HFFc6 (cell line): ENCODE measurements at places on chromosomes 2 and 18. TPM values are rescaled to one million over a fixed set of nuclear protein-coding genes. Genes with fewer than 3 reads are reported as not detected.

DNA sequence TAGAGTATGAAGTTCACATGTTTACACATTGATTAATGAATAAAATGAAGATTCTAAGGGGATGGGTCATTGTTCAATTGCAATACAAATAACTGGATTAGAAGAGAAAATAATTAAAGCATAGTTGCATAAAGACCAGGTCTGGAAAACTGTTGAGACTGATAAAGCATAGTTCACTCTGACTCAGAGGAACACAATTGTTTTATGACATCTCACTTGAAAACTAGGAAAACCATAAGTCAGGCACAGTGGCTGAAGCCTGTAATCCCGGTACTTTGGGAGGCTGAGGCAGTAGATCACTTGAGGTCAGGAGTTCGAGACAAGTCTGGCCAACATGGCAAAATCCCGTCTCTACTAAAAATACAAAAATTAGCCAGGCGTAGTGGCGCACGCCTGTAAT lies 46.7 kb downstream of the PLA2R1 start:
- H3K4me3 ChIP-seq, result no peak overlapping the region
- H3K27ac ChIP-seq, result no peak overlapping the region
- peaks cover 17% of the 10 kb centered on the region for H3K4me1 ChIP-seq
- peak; percentile 10 for DNase-seq

GRCh38 chr2:25490217-25490616 lies 148.5 kb upstream of the DNMT3A start:
- H3K27me3 ChIP-seq, result no peaks in the 10 kb centered on the region; the same call in 1 of the 2 replicates
- H3K27ac ChIP-seq, result no peak overlapping the region
- no peak for DNase-seq

- no peak overlapping the region for H3K27ac ChIP-seq
- no peak overlapping the region for H3K4me3 ChIP-seq
- H3K27me3 ChIP-seq, result peaks cover 15% of the 10 kb centered on the region
- no peak for DNase-seq
- H3K36me3 ChIP-seq, result no peaks in the 10 kb centered on the region
These were observed 156.7 kb downstream of the TPO start for GRCh38 chr2:1569879-1570450.

The ITGA4 gene
- total RNA-seq, result 19.9 and 29.7 TPM in 2 replicates

The KCNG2 gene
- not detected in 3 replicates for total RNA-seq

- H3K4me1 ChIP-seq, result no peaks in the 10 kb centered on the region
- no peak for DNase-seq
- no peak overlapping the region for H3K27ac ChIP-seq
These were observed 55.1 kb upstream of the SIX3 start for GRCh38 chr2:44886414-44886813.

The SERPINB12 gene
- not detected in 3 replicates for total RNA-seq

DNA sequence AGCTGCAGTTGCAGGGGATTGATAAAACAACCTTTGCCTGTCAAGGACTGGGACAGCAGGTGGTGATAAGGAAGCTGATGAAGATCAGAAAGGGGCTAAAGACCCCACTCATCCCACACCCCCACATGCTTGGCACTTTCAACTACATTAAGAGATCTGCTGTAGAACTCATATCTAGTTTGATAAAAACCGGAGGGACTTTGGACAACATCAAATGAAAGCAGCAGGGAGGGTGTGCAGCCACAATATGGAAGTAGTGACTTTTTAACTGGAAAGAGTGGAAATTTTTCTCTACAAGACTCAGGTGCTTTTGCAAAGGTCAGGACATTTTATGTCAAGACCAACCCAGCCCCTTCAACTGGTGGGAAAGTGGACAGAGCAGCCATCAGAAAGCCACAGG lies 56.8 kb downstream of the TBC1D8 start:
- H3K36me3 ChIP-seq, result peaks cover 12% of the 10 kb centered on the region
- H3K4me3 ChIP-seq, result no peak overlapping the region
- peaks cover 7% of the 10 kb centered on the region for H3K4me1 ChIP-seq
- H3K27ac ChIP-seq, result no peak overlapping the region

- no peak overlapping the region for H3K27ac ChIP-seq
- no peak overlapping the region for H3K4me3 ChIP-seq
- no peak for DNase-seq
- no peaks in the 10 kb centered on the region for H3K27me3 ChIP-seq
These were observed 646.9 kb upstream of the ACVR2A start for GRCh38 chr2:147197754-147198483.

The KIDINS220 gene
- total RNA-seq, result 37.5 to 42.2 TPM (median 37.5 TPM) in 3 replicates

GRCh38 chr18:75130591-75131328 lies 78.2 kb downstream of the PTGR3 start:
- H3K4me3 ChIP-seq, result peak overlapping the region; percentile 64
- no peak overlapping the region for H3K27ac ChIP-seq
- no peak for DNase-seq
- H3K27me3 ChIP-seq, result peaks cover 12% of the 10 kb centered on the region

- H3K27me3 ChIP-seq, result peaks cover 2% of the 10 kb centered on the region
- no peaks in the 10 kb centered on the region; the same call in 1 of the 2 replicates for H3K36me3 ChIP-seq
- no peak overlapping the region for H3K4me3 ChIP-seq
- no peaks in the 10 kb centered on the region for H3K4me1 ChIP-seq
- H3K27ac ChIP-seq, result no peak overlapping the region
These were observed 26.4 kb upstream of the ZNF532 start for GRCh38 chr18:58838165-58838860.

DNA sequence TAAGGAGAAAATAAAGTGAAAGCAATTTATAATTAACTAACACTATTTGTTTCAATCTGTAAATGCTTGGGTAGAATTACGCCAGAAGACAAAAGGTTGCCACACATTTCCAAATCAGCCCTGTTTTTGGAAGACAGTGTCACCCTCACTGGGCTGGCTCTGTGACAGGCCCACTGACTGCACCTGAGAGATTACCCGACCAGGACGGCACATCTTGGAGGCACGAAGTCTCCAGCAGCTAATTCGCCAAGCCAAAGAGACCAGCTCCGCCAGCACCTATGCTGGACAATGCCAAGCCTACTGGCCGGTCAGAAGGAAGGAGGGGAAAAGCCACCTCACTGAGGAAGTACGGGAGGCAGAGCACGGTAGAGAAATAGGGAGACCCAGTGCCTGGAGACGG lies 61.9 kb downstream of the CYB5A start:
- no peak overlapping the region for H3K4me3 ChIP-seq
- no peak overlapping the region for H3K27ac ChIP-seq
- no peaks in the 10 kb centered on the region for H3K36me3 ChIP-seq

The EGR4 gene
- not detected in 3 replicates for total RNA-seq

- peaks cover 28% of the 10 kb centered on the region for H3K27me3 ChIP-seq
- no peaks in the 10 kb centered on the region for H3K36me3 ChIP-seq
- no peaks in the 10 kb centered on the region for H3K4me1 ChIP-seq
- H3K27ac ChIP-seq, result no peak overlapping the region
These were observed 83.3 kb downstream of the SP3 start for GRCh38 chr2:173881886-173882285.
